Stimulated activated CD8-positive, alpha-beta memory T cell treated with anti-CD3 and anti-CD28 coated beads, Interleukin-4, amount 100 ng/mL, for 1 hour (primary cell): ENCODE measurements at places on chromosomes 7 and 10.
A peak's percentile ranks its signal among the peaks of the same experiment; 100 is the strongest.

- DNase-seq = no peak
Observed at GRCh38 chr7:99131290-99131689, 12.6 kb downstream of the SMURF1 start.

GRCh38 chr10:57294698-57295097 is 933.6 kb upstream of the ZWINT start:
- DNase-seq = no peak

- peak; percentile 51 for DNase-seq
Observed at GRCh38 chr7:64313740-64314491, at the start of gene ZNF736. ZNF736 (plus strand) TSS chr7:64313961; CDS start chr7:64314151, 190 bp downstream.

DNA sequence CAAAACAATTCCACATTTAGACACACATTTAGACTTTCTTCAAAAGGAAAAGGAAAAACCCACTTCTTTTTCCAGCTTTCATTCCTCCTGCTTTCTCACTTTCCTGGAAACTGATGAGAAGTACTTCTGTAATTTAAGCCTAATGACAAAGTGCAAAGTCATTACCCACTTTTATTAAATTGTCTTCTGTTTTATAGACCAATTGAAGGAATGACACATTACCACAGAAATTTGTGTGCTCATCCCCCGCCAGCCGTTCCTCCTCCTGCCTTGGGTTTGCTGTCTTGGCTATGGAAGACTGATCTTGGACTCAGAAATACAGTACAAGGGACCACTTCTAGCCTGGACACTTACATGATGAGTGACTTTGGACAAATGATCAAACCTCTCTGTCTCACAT is 717.8 kb downstream of the SORCS3 start:
- no peak for DNase-seq

DNA sequence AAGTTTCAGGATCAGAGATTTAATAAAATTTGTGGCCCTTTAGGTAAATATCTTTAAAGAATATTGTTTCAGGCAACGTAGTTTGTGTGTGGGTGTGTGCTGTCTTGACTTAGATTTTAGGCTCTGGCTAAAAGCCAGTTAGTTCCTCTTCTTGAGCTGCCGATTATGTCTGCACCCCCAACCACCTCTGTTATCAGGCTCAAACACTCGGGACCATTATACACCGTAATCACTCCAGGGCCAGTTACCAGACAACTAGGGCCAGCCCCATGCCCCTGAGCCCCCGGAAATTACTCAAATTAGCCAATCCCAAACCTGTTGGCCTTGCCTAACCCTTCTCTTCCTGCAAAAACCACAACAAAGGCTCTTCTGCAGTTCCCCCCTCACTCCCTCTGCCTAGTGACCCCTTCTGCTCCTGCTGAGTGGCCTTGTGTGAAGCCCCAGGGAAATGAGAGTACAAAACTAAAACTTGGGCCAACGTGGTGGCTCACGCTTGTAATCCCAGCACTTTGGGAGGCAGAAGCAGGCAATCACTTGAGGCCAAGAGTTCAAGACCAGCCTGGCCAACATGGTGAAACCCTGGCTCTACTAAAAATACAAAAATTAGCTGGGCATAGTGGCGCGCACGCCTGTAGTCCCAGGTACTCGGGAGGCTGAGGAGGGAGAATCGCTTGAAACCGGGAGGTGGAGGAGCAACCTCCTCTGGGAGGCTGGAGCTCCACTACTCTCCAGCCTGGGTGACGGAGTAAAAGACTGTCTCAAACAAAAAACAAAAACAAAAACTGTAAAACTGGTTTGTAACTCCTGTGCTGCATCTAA is 9.2 kb upstream of the HNRNPF start:
- DNase-seq = peak; percentile 17

GRCh38 chr7:1278543-1278942 is 45.9 kb downstream of the UNCX start:
- DNase-seq = no peak

GRCh38 chr10:77026148-77026547 is 611.5 kb downstream of the KCNMA1 start:
- no peak for DNase-seq

GRCh38 chr10:11414314-11415038 is 197.0 kb downstream of the USP6NL start:
- no peak for DNase-seq

- no peak for DNase-seq
Observed at GRCh38 chr10:45660876-45661411, 11.6 kb downstream of the ZFAND4 start.

GRCh38 chr7:74483402-74484336 is 30.0 kb downstream of the GTF2IRD1 start:
- no peak for DNase-seq

- DNase-seq = no peak
Observed at GRCh38 chr10:36057180-36057579, 415.1 kb upstream of the FZD8 start.

DNA sequence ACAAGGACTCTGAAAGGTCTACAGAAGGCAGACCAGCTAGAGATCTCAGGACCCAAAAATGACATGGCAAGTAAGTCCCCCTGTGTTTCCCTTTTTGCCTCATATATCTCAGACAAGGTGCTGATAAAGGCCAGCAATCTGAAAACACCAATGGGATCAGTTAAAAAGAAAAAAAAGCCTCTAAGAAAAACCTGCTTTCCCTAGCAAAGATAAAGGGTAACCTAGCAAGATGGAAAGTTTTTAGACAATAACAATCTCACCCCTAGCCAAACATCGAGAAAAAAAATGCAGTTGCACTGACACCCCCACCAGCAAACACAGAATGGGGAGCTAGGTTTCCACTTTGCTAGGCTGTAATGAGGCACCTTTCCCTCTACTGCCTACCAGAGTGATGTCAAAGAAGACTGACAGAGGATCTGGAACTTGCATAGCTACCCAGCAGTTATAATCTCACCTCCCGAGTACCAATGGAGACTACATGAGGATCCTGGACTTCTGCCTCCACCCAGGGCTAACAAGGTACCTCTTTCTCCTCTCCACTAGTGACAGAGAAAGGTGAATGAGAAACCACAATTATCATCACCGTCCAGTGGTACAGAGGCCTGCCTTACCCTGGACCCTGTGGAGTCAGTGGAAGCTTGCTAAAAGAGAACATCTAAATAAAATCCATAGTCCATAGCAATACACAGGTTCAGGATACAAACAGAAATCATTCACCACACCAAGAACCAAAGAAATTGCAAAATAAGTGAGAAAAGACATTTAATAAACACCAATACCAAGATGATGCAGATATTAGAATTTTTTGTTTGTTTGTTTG is 240.8 kb downstream of the ARHGAP12 start:
- no peak for DNase-seq

DNA sequence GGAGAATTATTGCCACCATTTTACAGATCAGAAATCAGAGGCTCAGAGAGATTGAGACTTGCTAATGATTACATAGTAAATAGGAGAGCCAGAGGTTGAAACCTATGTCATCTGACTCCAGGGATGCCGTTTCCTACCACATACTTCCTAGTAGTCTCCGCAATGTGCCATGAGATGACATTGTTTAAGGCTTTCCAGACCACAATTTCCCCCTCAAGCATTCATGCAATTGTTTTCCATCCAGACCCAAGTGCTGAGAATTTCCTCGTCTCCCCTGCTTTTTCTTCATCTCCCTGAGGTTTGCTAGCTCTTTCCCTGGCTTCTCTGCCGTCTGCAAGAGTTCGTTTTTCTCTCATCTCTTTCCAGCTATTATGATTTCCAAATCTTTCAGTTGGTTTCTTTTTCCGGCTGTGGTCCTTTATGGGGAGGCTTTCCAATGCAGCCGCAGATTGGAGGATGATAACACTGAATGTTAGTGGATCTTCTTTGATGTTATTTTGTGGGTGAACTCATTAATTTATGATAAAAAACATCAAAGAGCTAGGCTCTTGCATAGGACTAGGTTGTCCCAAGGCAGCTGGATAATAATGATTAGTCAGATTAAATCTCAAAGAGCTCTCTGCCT is 6.9 kb upstream of the GOLGA7B start:
- no peak for DNase-seq

GRCh38 chr7:80277434-80278427 is 143.1 kb downstream of the GNAI1 start:
- DNase-seq = no peak

DNA sequence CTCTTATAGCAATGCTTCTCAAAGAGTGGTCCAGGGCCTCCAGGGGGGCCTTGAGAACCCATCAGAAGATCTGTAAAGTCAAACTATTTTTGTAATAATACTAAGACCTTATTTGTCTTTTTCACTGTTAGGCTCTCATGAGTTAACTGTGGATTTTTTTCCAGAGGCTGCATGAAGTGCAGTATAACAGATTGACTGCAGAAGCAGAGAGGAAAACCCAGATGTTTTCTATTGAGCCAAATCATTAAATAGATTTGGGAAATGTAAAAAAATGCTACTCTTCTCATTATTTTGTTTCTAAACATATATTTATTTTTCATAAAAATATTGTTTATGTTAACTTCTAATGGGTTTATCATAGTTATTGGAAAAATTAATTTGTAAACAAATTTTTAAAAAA is 589.0 kb upstream of the LRRTM3 start:
- no peak for DNase-seq

GRCh38 chr7:34298492-34299013 is 359.5 kb upstream of the NPSR1 start:
- no peak for DNase-seq

DNA sequence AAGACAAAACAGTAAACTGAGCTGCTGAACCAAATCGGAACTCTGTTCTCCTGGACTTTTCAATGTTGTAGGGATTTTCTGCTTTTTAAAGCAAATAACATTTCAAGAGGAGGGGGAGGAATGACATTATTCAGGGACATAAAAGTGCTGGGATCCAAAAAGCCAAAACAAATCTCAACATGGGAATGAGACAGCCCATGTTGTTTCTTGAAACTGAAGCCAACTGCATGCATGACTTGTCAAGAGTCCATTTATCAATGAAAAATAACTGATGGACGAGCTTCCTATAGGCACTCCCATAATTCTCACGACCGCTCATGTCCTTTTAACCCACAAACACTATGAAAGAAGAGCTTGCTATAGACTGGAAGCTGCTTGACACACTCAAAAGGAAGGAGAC is 27.8 kb downstream of the FAM53B start:
- no peak for DNase-seq

GRCh38 chr10:127497685-127498084 is 51.4 kb upstream of the NPS start:
- DNase-seq = no peak

DNA sequence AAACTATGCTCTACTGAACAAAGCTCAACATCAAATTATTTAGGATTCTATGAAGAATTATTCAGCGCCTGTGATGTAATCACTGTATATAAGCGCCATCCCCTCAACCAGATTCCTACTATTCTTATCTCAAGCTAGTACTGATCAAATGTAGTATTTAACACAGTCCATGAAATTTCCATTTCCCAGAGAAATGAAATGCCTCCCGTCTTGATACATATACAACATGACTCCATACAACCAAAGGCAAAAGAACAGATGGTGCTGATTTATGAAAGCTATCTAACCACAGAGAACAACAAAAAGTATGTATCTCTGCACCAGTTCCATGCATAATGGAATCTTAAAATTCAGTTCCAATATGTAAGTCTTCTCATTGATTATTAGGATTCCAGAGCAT is 406.1 kb downstream of the PARD3 start:
- DNase-seq = no peak

- DNase-seq = no peak
Observed at GRCh38 chr7:122384528-122384927, 80.0 kb upstream of the FEZF1 start.

GRCh38 chr10:130726996-130727725 is 584.4 kb downstream of the TCERG1L start:
- no peak for DNase-seq

DNA sequence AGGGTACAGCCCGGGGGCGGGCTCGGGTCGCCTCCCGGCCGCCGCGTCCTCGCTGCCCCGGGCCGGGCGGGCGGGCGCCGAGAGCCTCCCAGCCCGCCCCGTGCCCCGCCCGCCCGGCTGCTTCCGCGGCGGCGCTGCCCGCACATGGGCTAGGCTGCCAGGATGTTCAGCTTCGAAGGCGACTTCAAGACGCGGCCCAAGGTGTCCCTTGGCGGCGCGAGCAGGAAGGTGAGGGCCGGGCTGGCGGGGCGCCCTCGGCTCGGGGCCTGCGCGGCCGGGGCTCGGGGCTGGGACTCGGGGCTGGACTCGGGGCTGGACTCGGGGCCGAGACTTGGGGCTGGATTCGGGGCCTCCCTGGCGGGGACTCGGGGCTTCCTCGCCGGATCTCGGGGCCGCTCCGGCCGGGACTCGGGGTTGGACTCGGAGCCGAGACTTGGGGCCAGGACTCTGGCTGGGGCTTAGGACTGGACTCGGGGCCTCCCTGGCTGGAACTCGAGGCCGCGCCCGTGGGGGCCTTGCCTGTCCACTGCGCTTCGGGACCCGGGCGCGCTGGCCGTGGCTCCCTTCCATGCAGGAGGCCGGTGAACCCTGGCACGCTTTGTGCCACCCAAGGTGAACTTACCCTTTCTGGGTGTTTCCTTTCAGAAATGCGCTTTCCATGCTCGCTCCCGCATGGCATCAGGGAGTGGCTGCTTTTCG is 534 bp downstream of the UBE3C start:
- peak; percentile 27 for DNase-seq

GRCh38 chr10:47406548-47406869 is 22.4 kb upstream of the ZNF488 start:
- DNase-seq = no peak

DNA sequence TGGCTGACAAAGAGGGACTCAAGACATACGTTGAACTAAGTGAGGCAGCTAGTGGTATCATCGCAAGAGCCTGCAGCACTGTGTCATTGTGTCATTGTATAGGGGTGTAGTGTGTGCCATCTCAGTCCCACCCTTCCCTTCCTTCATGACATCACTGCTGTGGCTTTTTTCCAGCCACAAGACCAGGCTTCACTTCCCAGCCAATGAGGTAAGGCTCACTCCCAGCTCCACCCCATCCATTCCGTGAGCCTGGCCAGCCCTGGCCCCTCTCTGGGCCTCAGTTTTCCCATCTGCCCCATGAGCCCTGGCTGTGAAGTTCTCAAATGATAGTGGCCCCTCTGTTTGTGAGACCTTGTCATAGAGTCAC is 134.3 kb upstream of the ZMIZ1 start:
- DNase-seq = no peak

- DNase-seq = no peak
Observed at GRCh38 chr10:48590945-48591344, 13.9 kb downstream of the ARHGAP22 start.

GRCh38 chr7:143512488-143513340 is 35.0 kb downstream of the TAS2R41 start:
- DNase-seq = no peak

- no peak for DNase-seq
Observed at GRCh38 chr10:1329622-1330021, 273.4 kb downstream of the WDR37 start.
